ENCODE measurements at places on chromosomes 12 and 14.

- DNase-seq: no peak
Measured at GRCh38 chr12:112430929-112431328, 12.2 kb downstream of the PTPN11 start.

GRCh38 chr12:112944024-112944690, 5.9 kb downstream of the OAS3 start:
- no peak for DNase-seq

- DNase-seq: no peak
Measured at GRCh38 chr12:113005762-113006161, 27.4 kb downstream of the OAS2 start.

DNA sequence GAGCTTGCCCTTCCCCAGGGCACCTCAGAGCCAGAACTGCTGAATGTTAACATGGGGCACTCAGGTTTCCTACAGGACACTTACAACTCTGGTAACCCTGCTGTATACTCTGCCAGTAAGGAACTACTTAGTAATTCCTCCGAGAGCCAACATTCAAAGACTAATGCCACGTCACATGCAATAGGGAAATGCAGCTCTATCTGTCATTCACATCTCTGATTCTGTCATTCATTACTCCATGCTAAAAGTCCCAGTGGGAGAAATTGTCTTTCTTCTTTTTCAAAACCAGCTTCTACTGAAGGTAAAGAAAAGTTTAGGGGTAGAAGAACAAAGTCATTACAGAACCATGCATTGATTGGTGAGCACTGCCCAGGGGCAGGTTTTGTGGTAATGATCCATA, 189.2 kb downstream of the DAD1 start:
- DNase-seq: no peak

DNA sequence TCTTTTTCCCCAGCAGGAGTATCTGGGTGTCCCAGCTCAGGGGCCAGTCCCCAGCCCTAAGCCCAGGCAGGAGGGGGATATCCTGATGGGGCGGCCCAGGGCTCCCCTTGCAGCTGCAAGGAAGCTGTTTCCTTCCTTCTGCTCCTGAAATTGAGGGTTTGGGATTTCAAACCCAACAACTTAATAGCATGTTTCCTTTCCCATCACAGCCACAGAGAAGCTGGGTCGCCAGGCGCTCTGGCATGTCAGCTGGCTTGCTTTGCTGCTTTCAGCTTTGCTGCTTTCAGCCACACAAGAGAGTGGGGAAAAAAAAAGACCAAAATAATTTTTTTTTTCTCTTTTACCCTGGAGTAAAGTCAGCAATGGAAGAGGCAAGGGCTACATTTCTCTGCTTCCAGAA, 30.0 kb downstream of the HVCN1 start:
- DNase-seq: no peak

DNA sequence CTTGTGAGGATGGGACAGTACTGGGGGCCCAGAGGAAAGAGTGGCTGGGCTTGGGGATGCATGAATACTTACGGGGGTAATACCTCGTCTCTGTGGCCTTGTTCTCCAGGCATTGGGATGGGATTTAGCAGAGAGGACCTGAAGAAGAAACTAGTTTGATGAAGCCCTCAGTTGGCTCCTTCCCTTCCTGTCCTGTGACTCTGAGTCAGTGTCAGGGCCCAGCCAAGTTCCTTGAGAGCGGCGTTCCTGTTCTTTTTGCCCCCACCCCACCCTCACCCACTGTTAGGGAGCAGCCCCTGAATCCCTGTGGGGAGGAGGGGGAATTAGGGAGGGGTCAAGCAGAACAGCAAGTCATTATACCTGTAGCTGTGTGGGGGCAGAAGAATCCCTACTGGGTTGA, 5.2 kb upstream of the LRP1-AS start:
- no peak for DNase-seq

DNA sequence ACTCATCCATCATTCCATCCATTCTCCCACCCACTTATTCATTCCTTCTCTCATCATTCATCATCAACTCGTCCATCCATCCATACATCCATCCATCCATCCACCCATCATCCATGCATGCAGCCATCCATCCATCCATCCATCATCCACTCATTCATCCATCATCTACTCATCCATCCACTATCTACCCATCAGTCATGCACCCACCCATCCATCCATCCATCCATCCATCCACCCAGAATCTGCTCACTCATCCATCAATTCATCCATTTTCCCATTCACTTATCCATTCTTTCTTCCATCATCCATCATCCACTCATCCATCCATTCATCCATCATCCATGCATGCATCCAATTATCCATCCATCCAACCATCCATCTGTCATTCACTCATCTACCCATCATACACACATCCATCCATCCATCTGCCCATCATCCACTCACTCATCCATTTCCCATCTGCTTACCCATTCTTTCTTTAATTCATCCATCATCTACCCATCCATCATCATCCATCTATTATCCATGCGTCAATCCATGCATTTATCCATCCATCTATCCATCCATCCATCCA, 107.1 kb upstream of the WSCD2 start:
- no peak for DNase-seq

DNA sequence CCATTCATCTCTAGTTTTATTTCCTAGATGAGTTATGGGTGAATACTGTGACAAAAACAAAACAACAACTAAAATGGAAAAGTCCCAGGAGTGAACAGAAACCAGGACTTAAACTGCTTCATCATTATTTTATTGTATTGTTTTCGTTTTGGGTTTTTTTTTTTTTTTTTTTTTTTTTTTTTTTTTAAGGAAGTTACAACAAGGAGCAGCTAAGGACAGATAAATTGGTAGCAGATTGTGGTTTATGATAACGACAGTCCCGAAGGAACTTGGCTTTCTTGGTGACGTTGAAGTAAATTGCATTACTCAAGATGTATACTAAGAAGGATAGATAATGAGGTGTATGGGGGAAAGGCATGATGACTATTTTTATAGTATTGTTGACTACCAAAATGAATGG, 866.3 kb downstream of the NRXN3 start:
- no peak for DNase-seq

DNA sequence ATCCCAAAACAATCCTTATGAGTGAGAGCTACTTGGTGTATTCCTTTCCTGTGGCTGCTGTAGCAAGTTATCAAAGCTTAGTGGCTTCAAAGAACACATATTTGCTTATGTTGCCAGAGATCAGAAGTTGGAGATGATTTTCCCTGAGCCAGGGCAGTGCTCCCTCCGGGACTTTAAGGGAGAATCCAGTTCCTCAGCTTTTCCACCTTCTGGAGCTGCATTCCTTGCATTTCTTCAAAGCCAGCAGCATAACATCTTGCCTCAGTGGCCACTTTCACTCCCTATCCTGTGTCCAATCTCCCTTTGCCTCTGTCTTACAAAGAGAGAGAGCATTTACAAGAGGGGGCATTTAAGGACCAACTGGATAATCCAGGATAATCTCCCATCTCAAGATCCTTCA, 33.7 kb downstream of the P2RX7 start:
- no peak for DNase-seq

DNA sequence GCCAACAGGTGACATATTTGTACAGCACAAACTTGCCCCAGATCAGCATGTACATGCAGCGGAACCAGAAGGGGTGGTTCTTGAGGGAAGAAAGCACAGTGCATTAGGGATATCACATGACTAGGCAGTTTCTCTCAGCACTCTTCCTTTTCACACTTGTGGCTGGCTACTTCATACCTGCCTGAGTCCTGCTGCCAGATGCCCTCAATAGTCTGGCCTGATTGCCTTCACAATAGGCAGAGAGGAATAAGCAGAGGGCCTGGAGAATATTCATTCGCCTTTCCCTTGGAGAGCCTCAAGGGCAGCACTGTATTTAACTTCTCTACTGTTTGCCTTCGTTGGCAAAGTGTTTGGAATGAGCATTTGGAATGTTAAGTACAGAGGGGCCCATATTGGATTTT, 7.9 kb downstream of the EMG1 start:
- no peak for DNase-seq

DNA sequence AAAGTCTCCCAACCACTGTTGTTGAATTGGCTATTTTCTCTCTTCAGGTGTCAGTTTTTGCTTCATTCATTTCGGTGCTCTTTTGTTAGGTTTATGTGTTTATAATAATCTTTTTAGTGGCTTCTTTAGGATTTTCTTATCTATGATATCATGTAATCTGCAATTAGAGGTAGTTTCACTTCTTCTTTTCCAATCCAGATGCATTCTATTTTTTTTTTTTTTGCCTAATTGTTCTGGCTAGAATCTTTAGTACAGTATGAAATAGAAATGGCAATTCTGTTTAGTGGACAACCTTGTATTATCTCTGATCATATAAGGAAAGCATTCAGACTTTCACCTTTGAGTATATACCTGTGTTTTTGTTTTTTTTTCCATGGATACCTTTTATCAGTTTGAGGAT, 17.4 kb downstream of the CNOT2 start:
- DNase-seq: no peak

DNA sequence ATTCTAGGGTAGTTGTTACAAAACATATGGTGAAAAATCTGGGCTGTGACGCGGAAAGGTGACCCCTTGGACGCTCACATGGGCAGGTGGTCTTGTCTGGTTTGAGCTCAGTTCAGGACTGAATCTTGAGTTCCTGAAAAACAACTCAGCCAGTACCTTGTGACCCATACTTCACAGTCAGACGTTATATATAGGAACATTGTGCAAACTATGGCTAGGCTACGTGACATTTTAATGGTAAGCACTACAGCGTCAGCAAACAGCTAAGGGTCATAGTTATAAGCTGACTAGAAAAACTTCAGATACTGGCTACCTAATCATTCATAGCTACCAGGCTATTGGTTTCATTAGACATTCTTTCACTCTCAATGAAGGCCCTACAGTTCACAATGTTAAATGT, 14.8 kb upstream of the EDDM3A start:
- DNase-seq: no peak

GRCh38 chr12:724194-724855, 28.1 kb upstream of the WNK1 start:
- DNase-seq: no peak

GRCh38 chr14:65723348-65723747, 310.8 kb downstream of the FUT8 start:
- DNase-seq: no peak

GRCh38 chr14:65336191-65336591, 76.3 kb upstream of the FUT8 start:
- peak; percentile 12 for DNase-seq

DNA sequence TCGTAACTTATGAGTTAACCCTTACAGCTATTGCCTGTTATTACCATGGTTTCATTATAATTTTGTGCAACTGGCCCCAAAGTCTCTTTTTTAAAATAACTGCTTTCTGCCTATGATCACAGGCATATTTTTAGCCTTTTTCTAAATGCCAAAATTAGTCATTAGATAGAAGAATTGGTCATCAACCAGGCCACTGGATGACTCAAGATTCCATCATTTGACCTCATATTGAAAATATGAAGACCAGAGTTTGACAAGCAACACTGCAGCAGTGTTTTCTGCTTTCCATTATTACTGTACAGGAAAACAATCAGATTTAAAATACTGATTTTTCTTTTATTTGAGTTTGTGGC, 54.7 kb upstream of the OTOGL start:
- DNase-seq: no peak

DNA sequence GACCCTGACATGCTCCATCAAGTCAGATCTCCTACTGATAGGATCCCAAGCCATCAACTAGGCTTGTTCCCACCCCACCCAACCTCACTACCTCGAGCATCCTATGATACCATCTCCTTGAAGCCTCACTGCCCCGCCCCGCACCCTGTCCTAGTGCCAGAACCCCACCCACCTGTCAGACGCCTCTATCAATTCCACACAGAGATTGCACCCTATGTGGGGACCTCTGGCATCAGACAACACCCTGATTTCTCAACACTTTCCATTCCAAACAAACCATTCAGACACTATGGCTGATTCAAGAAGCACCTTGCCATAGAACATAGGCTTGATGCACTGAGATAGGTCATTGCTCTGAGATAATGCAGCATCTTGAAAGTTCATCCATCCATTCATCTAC, 3.1 kb upstream of the GLTP start:
- DNase-seq: no peak

DNA sequence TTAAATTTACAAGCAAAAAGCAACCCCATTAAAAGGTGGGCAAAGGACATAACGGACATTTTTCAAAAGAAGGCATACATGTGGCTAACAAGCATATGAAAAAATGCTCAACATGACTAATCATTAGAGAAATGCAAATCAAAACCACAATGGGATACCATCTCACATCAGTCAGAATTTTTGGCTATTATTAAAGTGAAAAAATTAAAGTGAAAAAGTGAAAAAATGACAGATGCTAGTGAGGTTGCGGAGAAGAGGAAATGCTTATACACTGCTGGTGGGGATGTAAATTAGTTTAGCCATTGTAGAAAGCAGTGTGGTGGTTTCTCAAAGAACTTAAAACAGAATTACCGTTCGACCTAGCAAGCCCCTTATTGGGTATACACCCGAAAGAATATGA, 7.9 kb downstream of the OTOGL start:
- no peak for DNase-seq

DNA sequence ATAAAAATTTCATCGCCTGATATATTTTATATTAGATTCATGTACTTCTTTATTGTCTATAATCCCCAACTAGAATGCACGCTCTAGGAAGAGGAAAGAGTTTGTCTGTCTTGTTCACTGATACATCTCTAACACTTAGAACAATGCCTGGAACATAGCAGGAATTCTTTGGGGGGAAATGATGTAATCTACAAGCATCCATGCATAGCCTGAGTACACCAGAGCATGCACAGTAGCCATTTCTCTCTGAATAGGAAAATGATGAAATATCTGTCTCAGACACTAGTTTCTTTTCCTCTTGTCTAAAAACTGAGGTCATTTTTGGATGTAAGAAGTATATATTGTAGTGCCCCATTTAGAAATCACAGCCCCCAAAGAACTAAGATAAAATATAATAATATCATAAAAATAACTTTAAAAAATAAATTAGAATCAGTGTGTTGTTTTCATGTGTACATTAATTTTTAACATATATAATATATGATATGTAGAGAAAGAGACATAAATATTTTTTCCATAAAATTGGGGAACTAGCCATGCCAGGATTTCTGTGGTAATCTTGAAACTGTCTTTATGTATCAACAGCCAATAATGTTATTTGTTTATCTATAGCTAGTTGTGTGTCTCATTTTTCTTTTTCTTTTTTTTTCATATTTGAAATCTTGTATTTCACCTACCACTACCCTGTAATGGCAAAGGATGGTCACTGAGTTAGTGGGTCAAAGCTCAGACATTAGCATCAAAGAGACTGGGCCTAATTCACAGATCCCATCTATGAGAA, 155.6 kb upstream of the TMCC3 start:
- DNase-seq: no peak

GRCh38 chr12:118330421-118331018, 42.2 kb downstream of the TAOK3 start:
- no peak for DNase-seq

DNA sequence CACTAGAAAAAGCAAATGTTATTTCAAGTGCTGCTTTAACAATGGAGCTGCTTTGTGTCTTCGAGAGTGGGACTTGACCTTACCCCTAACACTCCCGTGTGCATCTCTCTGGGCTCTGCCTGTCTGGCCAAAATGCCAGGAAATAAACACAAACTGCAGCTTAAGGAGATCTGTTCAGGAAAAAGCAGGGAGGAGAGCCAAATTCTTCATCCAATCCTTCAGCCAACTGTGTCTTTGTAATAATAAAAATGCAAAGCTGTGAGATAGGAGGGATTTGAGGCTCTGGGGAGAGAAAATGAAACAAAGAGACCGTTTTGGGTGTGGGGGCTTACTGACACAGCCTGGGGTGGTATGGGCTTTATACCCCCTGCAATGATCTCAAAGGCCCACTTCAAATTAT, 85.8 kb upstream of the WSCD2 start:
- no peak for DNase-seq

- DNase-seq: no peak
Measured at GRCh38 chr12:22018860-22019259, 27.2 kb upstream of the CMAS start.

- no peak for DNase-seq
Measured at GRCh38 chr12:110174373-110174996, 50.3 kb downstream of the IFT81 start.
